Activated CD4-positive, alpha-beta T cell treated with anti-CD3 and anti-CD28 coated beads for 36 hours (primary cell): ENCODE measurements at places on chromosomes 2 and 18.

GRCh38 chr2:113791697-113792590 lies 35.5 kb upstream of the SLC35F5 start:
- DNase-seq: peak; percentile 20

DNA sequence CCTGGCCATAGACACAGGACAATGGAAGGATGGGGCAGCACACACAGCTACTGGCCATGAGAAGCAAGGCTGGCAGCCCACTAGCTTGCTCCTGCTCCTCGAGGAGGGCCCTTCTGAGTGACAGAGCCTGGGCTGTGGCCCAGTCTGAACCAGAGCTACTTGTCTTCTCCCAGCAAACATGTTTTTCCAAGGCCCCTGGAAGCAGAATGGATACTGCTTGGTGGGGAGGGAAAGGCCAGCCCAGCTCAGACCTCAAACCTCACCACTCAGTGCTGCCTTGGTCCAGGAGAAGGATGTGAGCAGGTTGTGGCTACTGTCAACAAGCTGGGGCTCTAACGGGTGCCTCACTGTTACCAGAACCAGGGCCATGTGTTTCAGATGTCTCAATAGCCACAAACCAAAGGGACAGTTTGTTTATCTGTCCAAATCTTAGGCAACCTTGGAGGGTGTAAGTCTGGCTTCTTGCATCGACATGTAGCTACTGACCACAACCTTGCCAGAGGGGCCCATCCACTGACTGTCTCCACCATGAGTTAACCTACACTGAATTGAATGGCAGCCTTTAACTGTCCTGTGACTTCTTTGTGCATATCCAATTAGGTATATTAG lies 98.6 kb downstream of the TGFA start:
- no peak for DNase-seq

DNA sequence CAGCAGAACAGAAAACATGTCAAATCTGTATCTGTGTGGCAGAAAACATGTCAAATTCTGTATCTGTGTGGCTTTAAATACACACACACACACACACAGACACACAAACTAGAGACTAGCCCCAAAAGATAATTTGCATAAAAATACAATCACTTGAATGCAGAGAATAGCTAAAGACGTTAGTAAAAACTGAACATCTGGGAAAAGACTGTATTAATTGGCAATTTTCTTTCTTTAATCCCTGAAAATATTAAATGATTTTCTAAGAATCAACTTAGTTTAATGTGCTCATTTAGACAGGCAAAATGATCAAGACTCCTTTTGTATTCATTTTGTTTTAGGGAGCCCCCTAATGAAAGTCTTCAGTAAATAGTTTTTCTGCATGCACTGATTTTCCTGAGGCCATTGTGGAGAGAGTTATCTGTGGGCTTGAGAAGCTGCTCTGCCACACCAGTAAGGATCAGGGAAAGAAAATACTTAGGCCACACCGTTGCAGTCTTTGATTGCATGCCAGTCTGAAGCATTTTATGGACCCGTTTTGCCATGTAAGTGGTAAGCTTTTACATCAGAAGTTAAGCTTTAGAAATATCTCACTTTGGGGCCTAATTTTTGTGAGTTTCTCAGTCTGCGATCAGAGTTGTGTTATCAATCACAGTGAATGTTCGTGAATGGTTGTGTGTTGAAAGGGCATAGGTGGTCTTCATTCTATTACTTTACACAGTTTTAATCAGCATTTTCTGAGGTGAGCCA lies 2.2 kb downstream of the SPATS2L start:
- no peak for DNase-seq

DNA sequence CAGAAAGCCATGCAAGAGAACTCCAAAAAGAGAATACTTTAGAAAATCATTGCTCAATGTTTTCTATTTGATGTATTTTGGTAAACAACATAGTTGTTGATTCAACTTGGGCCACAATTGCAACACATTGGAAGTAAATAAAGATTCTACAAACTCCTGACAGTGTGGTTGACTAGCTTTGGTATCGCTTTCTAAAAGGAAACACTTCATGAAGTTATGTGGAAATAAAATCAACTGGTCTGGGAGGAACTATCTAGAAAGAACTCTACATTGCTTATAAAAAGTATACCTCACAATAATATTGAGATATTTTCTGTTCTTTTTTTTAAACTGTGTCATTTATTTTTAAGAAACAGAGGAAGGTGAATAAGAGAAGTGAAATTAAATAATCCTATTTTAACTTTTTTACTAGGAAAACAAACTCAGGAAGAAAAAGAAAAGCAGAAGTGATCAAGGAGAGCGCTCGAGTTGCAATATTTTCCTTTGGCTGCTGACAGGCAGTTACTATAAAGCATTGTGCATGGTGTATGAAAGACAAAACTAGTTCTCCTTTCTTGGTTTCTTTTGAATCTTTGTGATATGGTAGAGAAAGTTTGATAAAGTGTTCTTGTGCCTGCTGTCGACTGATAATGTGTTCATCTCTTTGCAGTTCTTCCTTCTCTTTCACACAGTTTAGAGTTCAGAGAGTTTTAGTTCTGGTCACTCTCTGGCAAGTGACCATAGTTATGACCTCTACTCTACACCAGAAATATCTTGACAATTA lies 3.0 kb downstream of the DHRS9 start:
- no peak for DNase-seq

GRCh38 chr2:220550995-220551700 lies 923.7 kb downstream of the SLC4A3 start:
- no peak for DNase-seq

GRCh38 chr2:71330585-71331330 lies 824 bp upstream of the ZNF638 start:
- no peak for DNase-seq
